ENCODE measurements at places on chromosomes 3 and 15.

GRCh38 chr15:64635499-64636495, 139.6 kb downstream of the RBPMS2 start:
- DNase-seq: no peak

DNA sequence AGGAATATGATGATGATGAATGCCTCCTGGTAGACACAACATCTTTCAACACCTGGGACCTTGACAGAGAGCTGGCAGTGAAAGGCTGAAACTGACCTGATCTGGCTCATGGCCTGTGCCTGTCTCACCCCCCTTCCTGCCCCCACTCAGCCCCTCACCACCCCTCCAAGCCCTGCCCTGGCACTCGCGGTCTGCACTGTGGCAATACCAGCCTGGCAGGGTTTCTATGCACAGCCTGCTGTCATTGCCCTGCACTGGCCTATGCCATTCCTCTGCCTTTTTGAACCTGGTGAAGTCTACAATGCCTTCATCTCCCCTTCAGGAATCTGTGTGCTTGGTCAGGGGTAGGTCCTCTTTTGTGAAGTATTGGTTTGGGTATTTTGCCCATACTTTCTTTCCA, 56.5 kb downstream of the ACAD9 start:
- DNase-seq: no peak

GRCh38 chr3:38579551-38580449, 69.7 kb downstream of the SCN5A start:
- DNase-seq: peak; percentile 12

DNA sequence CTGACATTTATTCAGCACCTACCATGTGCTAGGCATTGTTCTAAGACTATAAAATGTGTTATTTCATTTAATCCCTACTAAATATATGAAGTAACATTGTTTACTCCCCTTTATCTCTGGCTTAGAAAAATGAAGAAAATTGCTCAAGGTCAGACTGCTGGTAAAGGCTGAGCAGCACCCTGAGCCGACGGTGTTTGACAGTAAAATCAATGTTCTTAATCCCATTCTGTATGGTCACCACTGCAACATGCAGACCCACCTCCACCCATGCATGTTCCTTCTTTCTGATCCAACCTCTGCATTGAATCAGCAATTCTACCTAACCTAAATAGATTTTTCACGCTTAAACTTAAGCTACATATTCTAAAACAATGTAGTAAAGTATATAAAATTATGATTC, 216.5 kb downstream of the ZBBX start:
- DNase-seq: no peak

GRCh38 chr15:69849232-69849610, 248.5 kb downstream of the TLE3 start:
- DNase-seq: no peak

DNA sequence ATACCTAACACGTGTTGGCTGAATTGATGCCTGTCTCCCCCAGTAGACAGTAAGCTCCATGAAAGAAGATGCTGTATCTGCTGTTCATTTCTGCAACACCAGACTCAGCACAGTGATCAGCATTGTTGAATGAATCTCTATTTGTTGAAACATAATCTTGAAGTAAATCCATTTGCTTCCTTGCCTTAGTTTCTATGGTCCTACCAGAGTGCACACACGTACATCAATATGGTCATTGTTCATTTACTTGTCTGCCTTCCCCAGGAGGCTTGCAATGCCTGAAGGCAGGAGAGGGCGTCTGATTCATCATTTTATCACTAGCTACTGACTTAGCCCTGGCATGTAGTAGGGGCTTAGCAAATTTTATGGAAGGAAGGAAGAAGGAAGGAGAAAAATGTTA, 19.2 kb downstream of the RBP2 start:
- DNase-seq: no peak

GRCh38 chr3:88093266-88093665, 34.2 kb downstream of the ZNF654 start:
- no peak for DNase-seq

Measured in D341Med (cell line).